ENCODE measurements at places on chromosomes 3 and 15.
A peak's percentile ranks its signal among the peaks of the same experiment; 100 is the strongest.

- DNase-seq: no peak
Measured at GRCh38 chr15:53851110-53851848, 91.8 kb upstream of the WDR72 start.

DNA sequence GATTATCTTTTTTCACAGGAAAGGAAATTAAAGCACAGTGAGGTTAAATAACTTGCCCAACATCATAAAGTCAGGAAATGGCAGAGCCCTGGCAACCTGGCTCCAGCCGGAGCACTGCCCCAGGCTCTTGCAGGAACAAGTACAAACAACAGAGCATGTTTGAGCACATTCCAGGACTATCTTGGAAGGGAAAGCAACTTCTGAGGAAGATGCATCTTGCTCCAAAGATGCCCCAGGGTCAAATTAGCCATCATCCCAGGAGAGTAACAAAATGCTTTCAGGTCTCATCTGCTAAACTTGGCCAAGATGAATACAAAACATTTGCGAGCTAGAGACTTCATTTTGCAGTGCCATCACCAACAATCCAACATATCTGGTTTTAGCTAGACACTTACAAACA, 162.4 kb upstream of the LRRN1 start:
- no peak for DNase-seq

DNA sequence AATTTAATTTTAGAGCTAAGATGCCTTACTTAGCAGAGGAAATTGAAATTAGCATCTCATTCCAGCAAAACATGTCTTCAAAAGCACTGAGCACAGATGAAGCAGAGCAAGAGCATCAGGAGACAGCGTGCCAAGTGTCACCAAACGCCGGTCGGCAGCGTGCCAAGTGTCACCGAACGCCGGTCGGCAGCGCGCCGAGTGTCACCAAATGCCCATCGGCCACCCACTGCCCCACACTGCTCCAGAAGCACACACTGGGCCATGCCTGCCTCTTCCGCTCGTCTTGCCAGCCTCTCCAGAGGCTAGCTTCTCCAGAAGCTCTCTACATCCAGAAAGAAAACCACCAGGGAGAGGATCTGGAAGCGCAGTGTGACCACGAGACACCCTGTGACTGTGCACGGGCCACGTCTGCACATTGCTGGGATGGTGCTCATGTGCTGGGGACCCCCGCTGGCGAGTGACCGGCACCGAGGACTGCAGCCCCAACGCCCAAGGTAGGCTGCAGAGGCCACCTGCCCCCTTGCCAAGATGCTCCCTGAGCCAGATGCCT, 37.8 kb downstream of the CYFIP1 start:
- no peak for DNase-seq

DNA sequence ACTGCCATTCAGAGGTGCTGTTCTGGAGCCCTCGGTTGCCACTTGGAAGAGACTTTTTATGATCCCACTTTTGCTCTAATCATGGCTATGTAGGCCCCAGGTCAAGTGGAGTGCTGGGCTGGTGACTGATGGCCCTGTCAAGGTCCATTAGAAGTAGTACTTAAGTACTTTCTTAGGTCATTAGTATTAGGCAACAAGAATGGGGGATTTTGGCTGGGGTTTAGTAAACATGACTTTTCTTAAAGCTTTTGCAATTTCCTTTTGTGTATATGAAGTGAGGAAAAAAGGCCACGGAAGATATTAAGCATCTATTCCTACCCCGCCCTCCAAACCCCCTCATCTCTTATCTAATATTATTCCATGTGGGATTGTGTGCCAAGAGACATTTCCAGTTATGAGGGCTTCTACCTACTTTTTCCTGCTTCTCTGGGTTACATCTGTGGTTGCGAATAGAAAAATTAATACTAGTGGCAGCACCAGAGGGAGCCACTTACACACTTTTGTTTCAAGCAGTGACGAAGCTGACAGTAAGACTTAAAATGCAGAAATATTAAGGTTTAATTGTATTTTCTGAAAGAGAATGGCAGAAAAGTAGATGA, 13.9 kb downstream of the NLGN1 start:
- no peak for DNase-seq

GRCh38 chr3:61564395-61565059, 3.2 kb downstream of the PTPRG start:
- DNase-seq: peak; percentile 66

- DNase-seq: peak; percentile 2
Measured at GRCh38 chr15:44186705-44187104, 8.4 kb downstream of the FRMD5 start.
